Aorta (tissue), 5 donors: ENCODE measurements at places on chromosomes 6 and 20. TPM values are rescaled to one million over a fixed set of nuclear protein-coding genes. Genes with fewer than 3 reads are reported as not detected.
A peak's percentile ranks its signal among the peaks of the same experiment; 100 is the strongest.

DNA sequence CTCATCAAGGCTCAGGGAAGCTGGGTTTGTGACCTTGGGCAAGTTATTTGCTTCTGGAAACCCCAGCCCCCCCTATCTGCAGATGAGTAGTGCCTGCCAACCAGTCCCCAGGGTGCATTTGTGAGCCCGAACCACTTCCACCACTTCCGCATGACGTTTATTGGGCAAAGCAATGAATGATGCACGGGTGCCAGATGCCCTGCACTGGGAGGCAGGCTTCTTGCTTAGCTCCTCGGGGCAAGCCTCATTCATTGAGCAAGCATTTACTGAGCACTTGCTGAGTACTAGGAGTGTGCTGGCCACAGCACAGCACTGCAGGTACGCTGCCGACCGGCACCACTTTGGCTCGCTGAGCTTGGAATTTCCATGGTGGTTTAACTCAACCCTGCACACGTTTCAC, 60.2 kb downstream of the GNAS-AS1 start:
- peak; percentile 61 for DNase-seq

SLC26A8 gene
- 0.26 TPM for total RNA-seq

EYA2 gene
- 10.7 TPM for total RNA-seq

- DNase-seq = no peak
Measured at GRCh38 chr20:4018023-4018748, 2.8 kb upstream of the RNF24 start.

DNA sequence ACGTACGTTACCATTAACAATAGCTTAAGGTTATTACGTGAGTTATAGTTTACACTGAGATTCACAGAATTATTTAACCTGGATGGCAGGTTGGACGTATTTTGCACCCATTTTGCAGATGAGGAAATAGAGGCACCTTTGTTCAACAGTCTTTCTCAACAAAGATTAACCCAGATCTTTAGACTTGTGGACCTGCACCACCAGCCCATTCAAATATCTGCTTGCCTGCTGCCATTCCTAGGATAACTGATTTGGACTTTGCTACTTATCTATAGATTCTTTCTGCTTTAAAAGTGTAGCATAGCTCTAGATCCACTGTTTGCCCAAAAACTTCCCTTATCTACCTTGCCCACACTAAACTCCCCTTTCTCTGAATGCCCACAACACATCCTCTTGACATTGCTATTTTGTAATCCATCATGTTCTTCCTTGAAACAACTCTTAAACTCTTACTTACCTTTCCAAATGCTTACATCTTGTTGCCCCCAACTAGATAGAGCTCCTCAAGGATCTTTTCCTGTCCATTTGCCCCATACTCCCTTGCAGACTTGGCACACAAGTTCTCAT, 56.4 kb upstream of the TNFAIP3 start:
- DNase-seq = no peak

GRCh38 chr20:16444057-16444777, 129.0 kb downstream of the KIF16B start:
- no peak for DNase-seq

- DNase-seq = no peak
Measured at GRCh38 chr6:139590206-139590605, 215.8 kb upstream of the CITED2 start.

- DNase-seq = no peak
Measured at GRCh38 chr6:17098538-17098937, 3.3 kb upstream of the STMND1 start.

DNA sequence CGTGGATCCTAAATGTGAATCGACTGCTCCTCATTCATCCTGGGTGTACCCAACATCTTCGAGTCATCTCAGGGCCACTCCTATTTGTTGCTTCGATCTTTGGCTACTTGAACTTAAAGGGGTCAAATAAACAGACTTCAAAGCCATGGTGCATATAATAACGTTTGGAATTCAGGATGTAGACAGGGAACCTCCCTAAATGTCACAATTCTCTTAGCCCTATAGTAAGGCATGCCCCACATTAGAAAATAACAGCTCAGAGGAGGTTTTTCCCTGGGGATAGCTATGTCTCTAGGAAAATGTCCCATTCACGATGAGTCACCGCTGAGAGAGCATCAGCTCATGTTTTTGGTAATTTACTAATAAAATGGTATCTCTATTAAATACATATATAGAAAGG, 54.8 kb upstream of the BMP6 start:
- DNase-seq = no peak

- DNase-seq = no peak
Measured at GRCh38 chr6:474453-475185, 83.1 kb downstream of the IRF4 start.

AFDN gene
- 75.6 TPM for total RNA-seq

KCNB1 gene
- 0.65 TPM for total RNA-seq

GRCh38 chr20:39823224-39823623, 861.1 kb downstream of the DHX35 start:
- no peak for DNase-seq

MAP7 gene
- 3.3 TPM for total RNA-seq

DNA sequence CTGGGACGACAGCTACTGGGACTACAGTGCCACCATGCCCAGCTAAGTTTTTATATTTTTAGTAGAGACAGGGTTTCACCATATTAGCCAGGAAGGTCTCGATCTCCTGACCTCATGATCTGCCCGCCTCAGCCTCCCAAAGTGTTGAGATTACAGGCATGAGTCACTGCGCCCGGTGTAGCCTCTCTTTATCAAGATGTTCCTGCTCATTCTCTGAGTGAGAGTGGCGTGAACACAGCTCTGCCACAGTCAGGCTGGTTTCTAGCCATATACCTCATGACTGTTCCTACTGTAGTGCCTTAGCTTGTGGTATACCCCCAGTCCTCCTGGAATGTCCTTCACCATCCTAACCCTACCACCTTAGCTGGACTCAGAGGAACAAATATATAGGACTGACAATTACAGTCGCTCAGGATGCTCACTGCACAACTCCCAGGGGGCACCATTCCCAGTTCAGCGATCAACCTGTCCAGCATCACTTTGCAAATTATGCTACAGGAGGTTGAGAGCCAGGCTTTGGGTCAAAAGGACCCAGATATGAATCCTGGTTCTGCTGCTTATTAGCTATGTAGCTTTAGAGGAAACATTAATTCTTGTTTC, 86.3 kb downstream of the CHMP4B start:
- no peak for DNase-seq
